Central memory CD4-positive, alpha-beta T cell (primary cell): ENCODE measurements at places on chromosomes 6 and 20.

- DNase-seq, result no peak
Measured at GRCh38 chr6:156508923-156509322, 268.3 kb upstream of the ARID1B start.

DNA sequence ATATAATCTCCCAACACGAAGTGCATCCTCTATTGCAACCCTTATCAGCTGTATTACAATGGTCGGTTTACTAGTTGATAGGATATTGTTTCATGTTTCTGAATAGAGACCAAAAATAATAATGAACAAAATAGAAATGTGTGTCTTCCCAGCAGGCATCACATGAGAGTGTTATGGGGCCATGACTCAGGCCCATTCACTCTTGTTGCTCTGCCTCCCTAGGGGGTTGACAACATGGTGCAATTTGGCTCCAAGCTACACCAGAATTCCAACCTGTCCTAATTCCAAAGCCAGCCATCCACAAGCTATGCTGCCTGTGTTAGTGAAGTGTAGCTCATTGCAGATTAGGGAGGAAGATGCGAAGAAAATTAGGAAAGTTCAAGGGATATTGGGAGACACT is 13.1 kb upstream of the SAYSD1 start:
- no peak for DNase-seq

DNA sequence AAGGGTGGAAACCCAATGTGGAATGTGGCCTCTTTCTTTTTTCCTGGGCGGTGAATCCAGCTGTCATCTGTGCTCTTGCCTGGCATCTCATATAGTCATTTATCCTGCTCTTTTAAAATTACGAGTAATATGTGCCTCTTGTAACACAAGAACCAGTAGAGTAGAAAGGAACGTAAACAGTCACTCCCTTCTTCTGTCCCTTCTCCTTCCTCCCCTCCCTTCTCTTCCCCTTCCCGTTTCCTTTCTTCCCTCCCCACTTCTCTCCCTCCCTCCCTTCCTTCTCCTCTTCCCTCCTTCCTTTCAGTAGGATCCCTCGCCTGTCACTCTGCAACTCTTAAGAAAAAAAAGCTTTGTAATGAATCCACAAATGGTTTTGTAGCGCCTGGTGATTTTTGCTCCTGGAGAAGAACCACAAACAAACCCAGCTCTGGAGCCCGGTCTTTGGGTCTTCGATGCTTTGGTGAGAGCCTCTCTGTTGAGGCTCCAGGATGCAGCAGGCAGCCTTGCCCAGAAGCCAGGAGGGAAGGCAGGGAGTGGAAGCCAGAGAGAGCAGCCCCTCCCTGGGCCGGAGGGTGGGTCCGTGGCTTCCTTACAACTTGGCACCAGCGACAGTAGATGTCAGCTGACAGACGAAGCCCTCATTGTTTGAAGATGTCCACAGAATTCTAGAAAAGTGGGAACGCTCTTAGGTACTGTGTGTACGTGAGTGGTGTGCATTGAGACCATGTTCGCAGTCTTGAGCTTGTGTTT is 15.0 kb downstream of the DUSP22 start:
- no peak for DNase-seq

DNA sequence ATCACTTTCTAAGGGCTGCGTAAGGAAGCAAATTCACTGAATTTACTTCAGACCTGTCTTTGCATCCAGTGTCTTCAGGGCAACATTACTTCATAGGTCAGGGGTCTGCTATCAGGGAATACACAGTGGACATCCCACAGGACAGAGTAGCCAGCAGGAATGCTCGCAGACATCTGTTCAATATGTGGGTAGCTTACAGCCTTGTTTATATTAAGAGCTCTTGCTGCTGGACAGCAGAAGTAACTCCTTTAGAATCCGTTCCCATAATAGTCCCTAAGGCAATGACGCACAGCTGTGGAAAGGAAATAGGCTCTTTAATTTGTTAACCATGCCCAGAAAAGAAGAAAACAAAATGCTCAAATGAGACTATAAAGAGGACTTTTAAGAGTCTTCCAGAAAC is 198.7 kb downstream of the MOXD1 start:
- DNase-seq, result no peak

DNA sequence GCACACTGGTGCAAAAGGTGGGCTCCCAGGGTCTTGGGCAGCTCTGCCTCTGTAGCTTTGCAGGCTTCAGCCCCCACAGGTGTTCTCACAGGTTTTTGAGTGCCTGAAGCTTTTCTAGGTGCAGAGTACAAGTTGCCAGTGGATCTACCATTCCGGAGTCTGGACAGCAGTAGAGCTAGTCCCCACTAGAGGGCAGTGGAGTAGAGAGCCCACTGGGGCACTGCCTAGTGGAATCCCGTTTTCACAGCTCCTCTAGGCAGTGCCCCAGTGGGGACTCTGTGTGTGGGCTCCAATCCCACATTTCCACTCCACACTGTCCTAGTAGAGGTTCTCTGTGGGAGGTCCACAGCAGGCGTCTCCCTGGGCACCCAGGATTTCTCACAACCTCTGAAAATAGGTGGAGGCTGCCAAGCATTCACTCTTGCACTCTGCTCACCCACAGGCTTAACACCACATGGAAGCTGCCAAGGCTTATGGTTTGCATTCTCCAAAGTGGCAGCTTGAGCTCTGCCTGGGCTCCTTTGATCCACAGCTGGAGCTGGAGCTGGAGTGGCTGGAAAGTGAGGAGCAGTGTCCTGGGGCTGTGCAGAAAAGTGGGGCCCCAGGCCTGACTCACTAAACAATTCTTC is 86.3 kb upstream of the PROKR2 start:
- DNase-seq, result no peak

DNA sequence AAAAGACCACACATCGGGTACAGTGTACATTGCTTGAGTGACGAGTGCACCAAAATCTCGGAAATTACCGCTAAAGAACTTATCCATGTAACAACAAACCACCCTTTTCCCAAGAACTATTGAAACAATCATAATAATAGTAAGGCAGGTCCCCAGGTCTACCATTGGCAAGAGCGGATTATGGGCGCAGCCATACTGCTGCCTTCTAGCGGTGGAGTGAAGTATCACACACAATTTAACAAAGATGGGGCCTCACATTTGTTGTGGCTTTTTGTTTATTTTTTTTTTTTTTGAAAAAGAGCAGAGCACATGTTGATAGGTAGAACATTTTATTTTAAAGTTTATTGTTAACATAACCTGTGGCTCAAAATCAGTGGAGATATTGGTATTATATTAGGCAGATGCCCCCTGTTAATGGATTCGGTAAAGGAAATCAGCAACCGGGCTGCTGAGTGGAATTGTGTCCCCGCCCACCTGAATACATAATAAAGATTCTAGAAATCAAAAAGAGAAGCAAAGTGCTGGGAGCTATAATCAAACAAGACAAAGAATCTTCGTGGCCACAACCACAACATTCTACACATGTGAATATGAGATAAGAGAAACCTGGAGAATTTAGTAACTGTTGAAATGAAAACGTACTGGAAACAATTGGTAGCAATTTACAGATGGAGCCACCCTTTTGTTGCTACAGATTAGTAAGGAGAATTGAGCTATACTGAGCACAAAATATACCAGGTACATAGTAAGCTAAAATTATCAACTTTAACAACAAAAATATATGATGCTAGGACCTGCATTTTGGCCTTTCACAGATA is 94.2 kb upstream of the EXOC2 start:
- no peak for DNase-seq

DNA sequence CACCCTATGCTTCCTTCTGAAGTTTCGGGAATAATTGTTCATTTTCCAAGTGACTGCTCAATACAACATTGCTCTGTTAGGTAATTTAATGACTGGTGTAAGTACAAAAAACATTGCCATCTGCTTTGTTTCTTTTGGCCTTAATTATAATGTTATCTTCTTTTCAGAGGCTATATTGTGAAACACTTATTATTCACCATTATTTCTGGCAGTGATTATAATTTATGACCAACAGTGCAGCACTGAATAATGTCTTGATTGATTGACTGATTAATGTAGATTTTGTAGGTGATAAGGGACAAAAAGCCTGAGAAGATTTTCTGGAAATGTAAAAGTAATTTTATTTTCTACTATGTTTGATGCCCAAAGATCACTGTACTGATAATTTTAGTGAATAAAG is 377.7 kb downstream of the PLCB1 start:
- DNase-seq, result no peak

DNA sequence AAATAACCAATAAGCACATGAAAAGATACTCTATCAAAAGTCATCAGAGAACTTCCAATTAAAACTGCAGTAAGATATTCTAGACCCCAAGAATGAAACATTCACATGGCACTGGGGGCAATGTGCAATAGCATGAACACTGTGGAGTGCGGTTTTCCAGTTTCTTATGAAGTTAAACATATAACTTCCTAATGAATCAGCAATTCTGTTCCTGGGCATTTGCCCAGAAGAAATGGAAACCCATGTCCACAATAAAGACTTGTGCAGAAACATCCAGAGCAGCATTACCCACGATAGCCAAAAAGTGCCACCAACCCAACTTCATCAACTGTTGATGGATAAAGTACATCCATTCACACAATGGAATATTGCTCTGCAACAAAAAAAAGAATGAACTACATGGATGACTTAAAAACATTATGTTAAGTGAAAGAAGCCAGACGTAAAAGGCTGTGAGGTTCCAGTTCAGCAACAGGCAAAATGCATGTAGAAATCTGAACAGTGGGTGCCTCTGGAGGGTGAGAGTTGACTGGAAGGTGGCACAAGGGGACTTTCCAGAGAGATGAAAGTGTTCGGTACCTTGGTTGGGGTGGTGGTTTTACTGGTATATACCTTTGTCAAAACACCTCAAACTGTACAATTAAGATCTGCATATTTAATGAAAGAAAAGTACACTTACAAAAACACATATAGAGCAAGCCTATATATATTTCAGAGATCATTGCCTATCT is 207.2 kb upstream of the ECI2 start:
- DNase-seq, result no peak

- no peak for DNase-seq
Measured at GRCh38 chr20:37881601-37882343, 21.2 kb upstream of the VSTM2L start.

DNA sequence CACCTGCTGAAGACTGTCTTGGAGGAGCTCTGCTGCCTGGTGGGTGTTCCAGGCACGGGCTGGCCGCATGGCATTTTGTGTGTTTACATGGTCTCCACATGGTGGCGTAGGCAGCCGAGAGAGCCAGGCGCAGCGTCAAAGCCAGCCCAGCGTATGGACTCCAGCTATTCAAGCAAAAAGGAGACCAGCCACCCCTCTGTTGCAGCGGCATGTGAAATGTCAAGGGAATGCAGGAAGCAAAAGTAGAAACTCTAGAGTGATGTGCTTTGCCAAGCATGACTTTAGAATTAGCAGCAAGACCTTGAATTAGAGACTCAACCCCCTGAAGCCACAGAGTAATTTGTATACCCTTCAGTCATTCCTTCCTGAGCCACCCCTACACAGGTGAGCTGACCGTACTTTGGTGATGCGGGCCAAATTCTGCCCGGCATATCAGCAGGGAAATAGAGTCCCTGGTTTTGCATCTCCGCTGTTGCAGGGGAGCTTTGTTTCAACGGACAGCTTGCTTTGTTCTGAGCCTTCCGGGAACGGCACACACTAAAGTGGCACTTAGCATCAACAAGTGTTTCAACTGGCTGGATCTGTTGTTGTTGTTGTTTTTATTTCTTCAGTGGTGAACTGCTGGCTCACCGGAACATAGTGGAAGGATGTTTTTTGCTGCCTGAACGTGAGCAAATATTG is 48.5 kb downstream of the FNDC1 start:
- no peak for DNase-seq

GRCh38 chr6:116405652-116406356 is 35.1 kb downstream of the DSE start:
- DNase-seq, result no peak

GRCh38 chr6:144361016-144361415 is 75.9 kb downstream of the UTRN start:
- DNase-seq, result no peak

- DNase-seq, result no peak
Measured at GRCh38 chr6:10297832-10298231, 117.0 kb downstream of the TFAP2A start.

DNA sequence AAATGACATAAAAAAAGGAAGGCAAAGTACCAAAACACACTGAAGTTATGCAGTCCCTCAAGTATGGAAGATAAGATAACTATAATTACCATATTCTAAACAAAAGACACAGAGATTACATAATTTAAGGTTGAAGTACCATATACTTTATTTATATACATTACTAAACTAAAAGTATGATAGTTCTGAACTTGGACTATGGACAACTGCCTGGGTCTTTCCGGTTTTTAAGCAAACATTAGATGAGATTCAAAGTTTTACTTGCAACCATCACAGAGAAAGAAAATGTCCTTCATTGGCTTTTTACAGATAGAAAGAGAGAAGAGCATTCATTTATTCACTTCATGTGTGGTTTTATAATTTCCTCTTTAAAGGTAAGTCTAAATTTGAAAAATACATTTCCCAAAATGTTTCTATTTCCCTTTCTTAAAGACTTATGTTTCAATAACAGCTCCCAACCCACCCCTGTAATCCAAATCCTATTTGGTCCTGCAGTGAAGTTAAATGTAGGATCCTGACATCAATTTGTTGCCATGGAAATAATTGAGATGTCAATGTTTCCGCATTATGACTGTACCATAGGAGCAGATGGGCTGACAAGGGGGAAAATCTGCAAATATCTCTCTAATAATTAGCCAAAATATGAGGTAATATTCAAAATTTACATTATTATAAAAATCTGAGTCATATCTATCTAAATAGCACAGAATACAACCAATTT is 63.7 kb downstream of the PTPRK start:
- no peak for DNase-seq

DNA sequence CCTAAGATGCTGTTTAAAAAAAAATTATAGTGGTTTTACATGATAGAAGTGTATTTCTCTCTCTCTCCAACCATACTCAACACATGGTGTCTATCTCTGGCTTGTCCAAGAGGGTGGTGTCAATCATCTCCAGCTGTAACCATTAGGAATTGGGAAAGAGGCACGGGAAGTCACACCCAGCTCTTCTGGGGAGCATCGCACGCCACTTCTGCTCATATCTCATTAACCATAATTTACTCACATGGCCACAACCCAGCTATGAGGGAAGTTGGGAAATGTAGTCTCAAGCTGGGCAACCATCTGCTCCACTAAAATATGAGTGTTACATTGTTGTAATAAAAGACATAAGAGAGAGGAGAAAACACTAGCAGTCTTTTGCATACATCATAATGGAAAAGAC is 30.4 kb upstream of the TSHZ2 start:
- no peak for DNase-seq

DNA sequence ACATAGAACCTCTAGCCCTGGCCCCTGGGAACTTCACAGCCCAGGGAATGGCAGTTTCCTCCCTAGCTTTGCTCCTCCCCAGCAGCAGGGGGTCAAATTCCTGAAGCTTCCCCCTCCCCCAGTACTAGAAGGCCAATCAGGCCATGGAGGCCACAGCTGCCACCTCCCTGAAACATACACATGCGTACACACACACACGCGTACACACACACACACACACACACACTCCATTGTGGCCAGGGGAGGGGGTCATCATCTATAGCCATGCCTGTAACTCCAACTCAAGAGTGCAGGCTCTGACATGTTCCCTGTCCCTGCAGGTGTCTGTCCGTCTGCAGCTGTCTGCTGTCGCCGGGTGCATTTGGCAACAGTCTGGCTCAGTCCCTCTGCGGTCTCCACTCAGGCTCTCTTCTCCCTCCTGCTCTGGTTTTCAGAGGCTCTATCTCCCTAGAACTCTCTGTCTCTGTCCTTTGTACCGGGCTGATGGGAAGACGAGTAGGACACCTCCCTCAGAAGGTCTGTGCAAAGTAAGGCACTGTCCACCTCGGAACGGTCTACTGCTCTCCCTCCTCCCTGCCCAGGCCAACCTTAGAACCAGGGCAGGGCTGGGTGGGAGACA is 1.4 kb downstream of the LRFN2 start:
- no peak for DNase-seq
